ENCODE measurements at places on chromosomes 7 and 10.

DNA sequence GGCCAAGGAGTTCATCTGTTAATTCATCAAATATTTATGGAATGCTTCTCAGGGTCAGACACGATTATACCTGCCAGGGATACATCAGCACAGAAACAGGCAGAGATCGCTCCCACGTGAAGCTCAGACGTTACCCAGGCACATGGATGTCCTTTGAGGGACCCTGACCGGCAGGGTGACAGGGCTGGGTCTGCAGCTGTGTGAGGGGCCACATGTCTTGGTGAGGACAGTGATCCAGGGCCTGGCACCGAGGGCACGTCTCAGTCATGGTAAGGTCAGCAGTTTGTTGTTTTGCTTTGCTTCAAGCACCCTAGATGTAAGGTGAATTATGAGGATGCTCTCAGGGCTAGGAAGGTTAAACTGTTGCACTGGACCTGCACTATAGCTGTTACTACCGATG is 227.9 kb downstream of the WDR37 start:
- no peak for DNase-seq

DNA sequence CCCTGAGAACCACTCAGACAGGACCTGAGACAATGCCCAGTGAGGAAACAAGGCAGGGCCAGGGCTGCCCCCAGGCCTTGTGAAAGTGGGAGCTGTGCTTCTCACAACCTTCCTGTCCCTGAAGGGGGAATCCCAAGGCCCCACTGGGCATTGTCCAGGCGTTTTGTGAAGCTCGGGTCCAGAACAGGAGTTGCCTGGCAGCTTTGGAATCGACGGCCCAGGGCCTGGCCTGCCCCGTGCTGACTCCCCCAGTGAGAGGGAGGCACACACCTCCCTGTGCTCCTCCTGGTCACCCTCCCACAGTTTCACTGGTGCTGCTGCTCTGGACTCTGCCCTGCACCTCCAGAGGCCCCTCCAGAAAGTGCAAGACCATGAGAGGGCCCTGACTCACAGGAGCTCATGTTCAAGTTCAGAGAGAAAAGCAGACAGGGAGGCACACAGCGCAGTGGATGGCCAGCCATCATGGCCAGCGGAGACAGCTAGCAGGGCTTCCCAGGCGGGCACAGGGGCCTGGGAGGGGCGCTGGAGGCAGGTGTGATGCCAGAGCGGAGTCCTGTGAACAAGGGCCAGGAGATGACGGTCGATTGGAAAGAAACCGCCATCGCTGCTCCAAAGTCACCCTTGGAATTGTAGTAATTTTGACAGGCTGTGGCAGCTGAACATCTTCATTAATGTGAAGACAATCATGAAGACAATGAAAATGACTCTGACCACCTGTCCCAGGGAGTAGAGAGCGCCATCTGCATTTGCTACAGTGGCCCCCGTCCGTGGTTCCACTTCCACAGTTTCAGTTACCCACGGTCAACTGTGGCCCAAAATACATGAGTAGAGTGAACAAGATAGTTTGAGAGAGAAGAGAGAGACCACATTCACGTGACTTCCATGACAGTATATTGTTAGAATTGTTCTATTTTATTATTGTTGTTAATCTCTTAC is 103.7 kb downstream of the MKI67 start:
- no peak for DNase-seq

- DNase-seq, result no peak
Observed at GRCh38 chr7:135950429-135950828, 26.7 kb downstream of the MTPN start.

DNA sequence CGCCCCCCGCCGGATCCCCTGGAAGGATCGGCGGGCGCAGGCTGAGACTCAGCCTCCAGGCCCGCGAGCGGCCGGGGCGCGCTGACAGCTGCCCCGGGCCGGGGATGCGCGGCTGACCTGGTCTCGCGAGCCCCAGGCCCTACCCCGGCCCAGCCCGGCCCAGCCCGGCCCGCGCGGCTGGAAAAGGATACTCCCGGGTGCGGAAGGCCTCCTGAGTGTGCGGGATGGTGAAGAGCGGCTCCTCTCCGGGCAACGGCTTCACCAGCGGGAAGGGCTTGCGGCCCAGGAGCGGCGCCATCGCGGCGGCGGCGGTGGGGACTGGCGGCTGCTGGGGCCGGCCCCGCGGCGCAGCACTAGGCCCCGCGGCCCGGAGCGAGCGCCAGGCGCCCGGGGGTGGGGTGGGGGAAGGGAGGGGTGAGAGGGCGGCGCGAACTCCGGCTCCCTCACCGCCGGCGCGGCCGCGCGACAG is 423 bp downstream of the BAZ1B start:
- no peak for DNase-seq

- DNase-seq, result no peak
Observed at GRCh38 chr10:127193125-127193524, 3.3 kb downstream of the INSYN2A start.

DNA sequence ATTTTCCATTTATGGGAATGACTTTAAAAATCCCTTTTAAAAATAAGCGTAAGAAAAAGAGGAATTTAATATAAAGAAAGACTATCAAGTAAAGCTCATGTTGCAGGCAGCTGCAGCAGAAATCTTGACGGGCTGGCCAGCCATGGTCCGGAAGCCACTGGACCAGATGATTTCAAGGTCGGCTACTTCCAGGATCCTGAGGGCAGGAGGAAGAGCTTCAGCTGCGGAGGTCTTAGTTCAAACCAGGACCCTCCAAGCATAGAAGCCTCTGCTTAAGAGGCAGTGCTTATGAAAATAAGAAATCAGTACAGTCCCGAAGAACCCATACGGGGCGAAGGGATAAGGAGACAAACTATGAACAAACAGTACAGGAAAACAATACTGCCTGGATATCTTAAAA is 220.2 kb upstream of the CELF2 start:
- DNase-seq, result no peak

- DNase-seq, result no peak
Observed at GRCh38 chr7:100880645-100881044, 5.7 kb downstream of the SRRT start.

DNA sequence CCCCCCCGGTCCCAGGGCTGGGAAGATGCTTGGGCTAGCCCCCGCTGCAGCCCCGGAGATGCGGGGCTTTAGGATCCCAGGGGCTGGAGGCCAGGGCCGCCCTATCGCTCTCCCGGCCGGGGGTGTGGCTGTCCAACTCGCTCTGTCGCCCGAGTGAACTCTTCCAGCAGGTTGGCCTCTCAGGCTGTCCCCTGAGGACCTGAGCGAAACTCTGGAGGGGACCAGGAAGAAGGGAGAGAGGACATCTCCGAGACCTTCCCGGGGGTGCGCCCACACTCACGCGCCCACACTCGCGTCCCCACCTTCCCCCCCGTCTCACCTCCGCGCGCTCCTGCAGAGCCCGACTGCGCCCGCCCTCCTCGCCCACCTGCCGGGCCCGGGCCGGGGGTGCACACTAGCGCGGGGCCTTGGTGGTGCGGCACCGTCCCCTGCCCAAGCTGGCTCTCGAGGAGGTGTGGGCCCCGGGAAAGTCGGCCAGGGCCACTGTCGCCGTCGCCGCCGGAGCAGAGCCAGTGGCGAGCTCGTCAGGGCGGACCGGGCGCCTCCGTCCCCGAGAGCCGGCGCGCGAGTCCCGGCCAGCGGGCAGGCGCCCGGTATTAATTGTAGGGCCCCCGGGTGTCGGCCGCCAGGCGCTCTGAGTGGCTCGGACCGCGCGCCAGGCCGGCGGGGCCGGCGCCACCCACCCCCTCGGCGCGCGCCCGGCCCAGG is 101.7 kb upstream of the SVIL start:
- no peak for DNase-seq

- no peak for DNase-seq
Observed at GRCh38 chr7:40115936-40116335, 18.5 kb downstream of the MPLKIP start.

DNA sequence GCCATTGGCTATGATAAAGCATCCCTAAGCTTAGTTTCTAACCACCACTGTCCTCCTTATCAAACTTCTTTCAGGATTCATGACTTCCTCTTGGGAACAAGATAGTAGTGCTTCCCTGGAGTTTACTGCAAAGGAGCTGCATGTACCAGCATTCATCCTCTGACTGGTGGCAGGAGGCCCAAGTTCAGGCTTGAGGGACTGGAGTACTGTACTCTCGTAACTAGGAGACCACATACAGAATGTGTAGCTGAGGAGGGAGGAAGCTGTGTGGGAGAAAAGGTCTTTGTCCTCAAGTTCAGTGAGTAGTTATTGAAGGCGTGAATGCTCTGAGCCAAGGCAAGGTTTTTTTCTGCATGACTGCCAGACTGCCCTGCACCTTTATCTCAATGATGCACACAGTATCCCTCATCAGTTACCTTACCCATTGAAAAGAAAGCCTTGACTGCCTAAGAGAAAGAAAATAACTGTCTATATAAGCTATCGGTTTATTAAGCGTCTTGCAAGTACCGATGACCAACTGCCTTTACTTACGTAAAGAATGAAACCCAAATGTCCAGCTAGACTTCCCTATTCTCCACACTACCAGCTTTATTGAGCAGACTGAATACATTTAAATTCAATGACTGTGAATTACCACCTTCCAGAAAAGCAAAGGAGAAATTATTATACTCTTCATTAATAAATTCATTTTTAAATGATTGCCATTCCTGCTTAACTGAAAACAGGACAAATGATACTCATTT is 12.8 kb downstream of the SCRN1 start:
- no peak for DNase-seq

- no peak for DNase-seq
Observed at GRCh38 chr10:62687230-62687748, 117.2 kb upstream of the ADO start.

DNA sequence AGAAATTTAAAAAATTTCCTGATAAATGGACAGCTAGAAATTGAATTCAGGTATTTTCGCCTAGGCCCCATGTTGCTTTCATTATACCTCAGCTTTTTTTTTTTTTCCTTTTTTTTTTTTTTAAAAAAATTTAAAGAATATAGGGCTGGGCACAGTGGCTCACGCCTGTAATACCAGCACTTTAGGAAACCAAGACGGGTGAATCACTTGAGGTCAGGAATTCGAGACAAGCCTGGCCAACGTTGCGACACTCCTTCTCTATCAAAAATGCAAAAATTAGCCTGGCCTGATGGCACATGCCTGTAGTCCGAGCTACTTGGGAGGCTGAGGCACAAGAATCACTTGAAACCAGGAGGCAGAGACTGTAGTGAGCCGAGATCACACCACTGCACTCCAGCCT is 334.0 kb downstream of the SORCS1 start:
- DNase-seq, result no peak

- DNase-seq, result no peak
Observed at GRCh38 chr10:60384011-60384410, 5.7 kb downstream of the ANK3 start.

- no peak for DNase-seq
Observed at GRCh38 chr7:70787286-70787685, 344.7 kb upstream of the GALNT17 start.

- no peak for DNase-seq
Observed at GRCh38 chr7:50766849-50767207, 15.9 kb downstream of the GRB10 start.

- no peak for DNase-seq
Observed at GRCh38 chr10:2921956-2922680, 145.2 kb upstream of the PFKP start.

DNA sequence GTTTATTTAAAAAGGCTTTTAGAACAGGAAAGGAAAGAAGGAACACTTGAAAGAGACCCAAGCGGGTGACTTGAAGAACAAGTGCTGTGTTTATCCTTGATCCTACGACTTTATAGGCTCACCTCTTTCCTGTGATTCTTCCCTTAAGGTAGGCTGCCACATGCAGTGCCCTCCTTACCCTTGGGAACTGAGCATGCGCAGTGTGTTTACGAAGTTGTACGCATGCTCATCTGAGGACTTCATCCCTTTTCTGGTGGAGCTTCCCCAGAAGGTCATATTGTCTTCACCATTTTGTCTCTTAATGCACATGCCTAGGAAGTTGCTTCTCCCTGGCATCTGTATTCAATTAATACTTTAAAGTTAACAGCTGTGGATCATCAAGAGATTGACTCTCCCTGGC is 49.9 kb upstream of the VOPP1 start:
- DNase-seq, result no peak

- no peak for DNase-seq
Observed at GRCh38 chr7:105779856-105780780, 96.3 kb downstream of the ATXN7L1 start.

DNA sequence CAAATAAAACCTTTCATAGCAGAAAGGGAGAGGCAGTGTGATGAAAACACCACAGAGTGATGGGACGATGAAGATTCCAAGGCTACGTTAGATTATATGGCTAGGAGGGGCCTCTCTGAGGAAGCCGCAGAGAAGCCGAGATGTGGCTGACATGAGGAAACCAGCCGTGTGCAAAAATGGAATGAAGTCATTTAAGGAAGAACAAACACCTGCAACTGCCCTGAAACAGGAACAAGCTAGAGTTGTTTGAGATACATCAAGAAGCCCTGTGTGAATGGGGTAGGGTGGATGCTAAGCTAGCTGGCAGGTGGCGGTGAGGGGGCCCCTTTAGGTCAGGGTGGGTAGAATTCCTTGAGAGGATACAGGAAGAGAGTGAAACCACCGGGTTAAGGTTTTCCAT is 129.5 kb downstream of the KLF6 start:
- DNase-seq, result no peak

DNA sequence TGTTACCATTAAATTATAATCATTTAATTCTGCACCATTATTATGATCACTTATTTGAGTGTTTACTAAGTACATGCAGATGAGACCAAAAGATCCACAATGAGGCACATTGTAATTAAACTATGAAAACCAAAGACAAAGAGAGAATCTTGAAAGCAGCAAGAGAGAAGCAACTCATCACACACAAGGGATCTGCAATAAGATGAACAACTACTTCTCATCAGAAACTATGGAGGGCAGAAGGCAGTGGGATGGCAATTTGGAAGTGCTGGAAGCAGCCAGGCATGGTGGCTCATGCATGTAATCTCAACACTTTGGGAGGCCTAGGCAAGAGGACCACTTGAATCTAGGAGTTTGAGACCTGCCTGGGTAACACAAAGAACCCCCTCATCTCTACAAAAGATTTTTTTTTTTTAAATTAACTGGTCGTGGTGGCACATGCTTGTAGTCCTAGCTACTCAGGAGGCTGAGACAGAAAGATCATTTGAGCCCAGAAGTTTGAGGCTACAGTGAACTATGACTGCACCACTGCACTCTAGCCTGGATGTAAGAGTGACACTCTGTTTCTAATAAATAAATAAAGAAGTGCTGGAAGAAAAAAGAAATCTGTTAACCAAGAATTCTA is 47.7 kb downstream of the CDK6 start:
- no peak for DNase-seq

- DNase-seq, result no peak
Observed at GRCh38 chr10:947881-948280, 16.4 kb upstream of the LARP4B start.

- no peak for DNase-seq
Observed at GRCh38 chr10:86878983-86879713, 78.3 kb downstream of the MMRN2 start.

GRCh38 chr7:127632276-127632910 is 14.5 kb upstream of the PAX4 start:
- DNase-seq, result no peak

Measured in ascending aorta (tissue), 2 donors.